Right ventricle myocardium superior (tissue), 1 donor: ENCODE measurements at places on chromosomes 12 and 14.

DNA sequence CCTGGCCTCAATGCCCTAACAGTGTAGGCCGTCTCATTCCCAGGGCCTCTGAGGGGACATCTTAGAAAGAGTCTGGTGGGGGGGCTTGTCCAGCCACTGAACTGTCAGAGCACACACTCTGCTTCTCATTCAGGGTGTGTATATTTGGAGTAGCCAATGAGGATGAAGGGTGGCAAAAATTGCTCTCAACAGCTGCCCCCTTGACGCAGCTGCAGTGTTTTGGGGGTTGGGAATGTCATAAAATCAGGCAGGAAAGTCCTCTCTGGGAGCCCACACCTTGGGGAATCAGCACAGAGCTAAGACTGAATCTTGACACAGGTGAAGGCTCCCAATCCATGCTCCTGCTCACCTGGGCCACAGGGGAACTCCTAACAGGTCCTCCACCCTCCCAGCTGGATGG is 1.5 kb downstream of the RASAL1 start:
- DNase-seq = no peak

DNA sequence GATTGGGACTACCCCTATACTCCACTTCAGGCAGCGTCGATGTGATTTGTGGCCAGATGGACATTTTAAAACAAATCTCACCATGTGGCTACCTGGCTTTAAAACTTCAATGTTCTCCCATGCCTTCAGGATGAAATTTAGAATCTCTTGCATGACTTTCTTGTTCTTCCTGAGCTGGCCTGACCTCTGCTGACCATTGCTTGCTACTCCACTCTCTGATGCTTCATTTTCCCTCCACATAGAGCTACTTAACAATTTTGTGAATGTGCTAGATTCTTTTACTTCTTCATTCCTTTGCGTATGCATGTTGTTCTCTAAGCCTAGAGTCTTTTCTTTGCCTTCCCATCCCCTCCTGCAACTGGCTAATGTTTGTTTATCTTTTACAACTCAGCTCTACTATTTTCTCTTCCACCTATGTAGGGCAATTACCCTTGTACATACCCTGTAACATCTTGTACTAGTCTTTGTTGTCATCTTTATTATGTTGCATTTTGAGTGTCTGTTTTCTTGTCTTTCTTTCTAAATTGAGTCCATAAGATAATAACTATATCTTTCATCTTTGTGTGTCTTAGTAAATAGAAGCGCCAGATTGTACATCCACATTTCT is 41.2 kb downstream of the YLPM1 start:
- DNase-seq = no peak

- no peak for DNase-seq
Measured at GRCh38 chr14:22587247-22587646, 1.8 kb downstream of the DAD1 start.

GRCh38 chr14:73696466-73697400 is 17.5 kb downstream of the PNMA1 start:
- no peak for DNase-seq

- no peak for DNase-seq
Measured at GRCh38 chr12:11431486-11431885, 36.1 kb upstream of the PRB2 start.

DNA sequence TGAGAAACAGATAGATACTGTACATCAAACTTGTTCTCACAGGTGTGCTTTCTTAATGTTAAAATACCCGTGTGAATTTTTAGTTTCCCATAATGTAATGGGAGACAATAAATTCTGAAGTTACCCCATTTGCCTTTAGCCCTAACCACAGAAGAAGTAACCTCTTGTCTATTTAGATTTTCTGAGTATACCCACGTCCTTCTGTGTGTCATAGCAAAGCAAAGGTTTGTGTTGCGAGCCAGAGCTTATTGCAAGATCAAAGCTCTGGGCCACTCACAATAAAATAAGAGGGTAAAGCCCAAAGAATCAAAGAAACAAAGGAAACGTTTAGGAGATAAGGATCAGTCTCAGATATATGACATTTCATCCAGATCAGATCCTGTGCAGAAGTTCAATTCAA is 73.9 kb downstream of the BMP4 start:
- DNase-seq = no peak

- no peak for DNase-seq
Measured at GRCh38 chr14:102868956-102869547, 53.4 kb upstream of the AMN start.

DNA sequence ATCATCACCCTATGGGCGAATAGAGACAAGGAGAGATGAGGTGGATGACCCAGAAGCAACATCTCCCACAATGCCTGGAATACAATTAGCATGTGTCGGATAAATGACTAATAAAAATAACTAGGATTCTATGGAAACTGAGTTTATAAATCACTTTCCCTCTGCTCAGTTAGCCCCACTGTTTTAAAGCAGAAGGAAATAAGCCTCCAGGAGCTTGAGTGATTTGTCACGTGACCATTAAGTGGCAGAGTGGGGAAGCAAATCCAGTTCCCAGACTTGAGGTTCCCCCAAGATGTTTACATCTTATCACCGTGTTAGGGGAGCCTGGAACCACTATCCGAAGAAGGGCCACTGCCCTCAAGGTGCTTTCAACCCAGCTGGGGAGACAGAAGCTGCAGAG is 136.5 kb upstream of the CCND2 start:
- no peak for DNase-seq

- no peak for DNase-seq
Measured at GRCh38 chr12:105358789-105359188, 28.3 kb downstream of the C12orf75 start.

- no peak for DNase-seq
Measured at GRCh38 chr14:93079321-93079720, 36.4 kb downstream of the ITPK1 start.

GRCh38 chr14:39665075-39665475 is 232.8 kb upstream of the FBXO33 start:
- DNase-seq = no peak

DNA sequence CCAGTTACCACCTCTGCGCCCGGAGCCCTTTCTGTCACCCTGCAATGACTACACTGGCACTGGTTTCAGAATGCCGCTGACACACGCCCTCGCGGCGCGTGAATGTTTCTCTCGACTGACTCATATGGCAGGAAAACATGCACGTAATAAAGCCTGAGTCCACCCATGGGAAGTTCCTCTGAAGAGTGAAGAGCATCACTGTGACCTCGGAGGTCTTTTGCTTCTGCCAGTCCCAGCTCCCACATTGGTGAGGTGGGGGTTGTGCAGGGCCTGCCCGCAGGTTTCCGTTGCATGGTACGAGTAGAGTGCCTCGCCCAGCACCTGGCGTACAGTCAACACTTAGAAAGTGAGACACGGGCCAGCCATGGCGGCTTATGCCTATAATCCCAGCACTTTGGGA is 11.1 kb upstream of the SLC6A12 start:
- DNase-seq = no peak
